ENCODE measurements at places on chromosomes 13 and 19. TPM values are rescaled to one million over a fixed set of nuclear protein-coding genes. Genes with fewer than 3 reads are reported as not detected.

Gene LILRA2
- not detected for total RNA-seq

Gene FAM216B
- total RNA-seq: not detected

Gene PIBF1
- total RNA-seq: 20.2 TPM

Gene FFAR1
- total RNA-seq: not detected

Gene CLEC17A
- total RNA-seq: not detected

Gene KCNC3
- total RNA-seq: 0.36 TPM

All from nasal cavity respiratory epithelium epithelial cell of viscerocranial mucosa (primary cell).